T-cell (primary cell): ENCODE measurements at places on chromosomes 5 and 9.

- DNase-seq = no peak
Measured at GRCh38 chr5:157745041-157745456, 1.5 kb downstream of the LSM11 start.

- no peak for DNase-seq
Measured at GRCh38 chr5:151094852-151095245, 14.0 kb upstream of the TNIP1 start.

GRCh38 chr9:99253772-99254431 is 31.8 kb downstream of the SEC61B start:
- DNase-seq = peak; percentile 19

DNA sequence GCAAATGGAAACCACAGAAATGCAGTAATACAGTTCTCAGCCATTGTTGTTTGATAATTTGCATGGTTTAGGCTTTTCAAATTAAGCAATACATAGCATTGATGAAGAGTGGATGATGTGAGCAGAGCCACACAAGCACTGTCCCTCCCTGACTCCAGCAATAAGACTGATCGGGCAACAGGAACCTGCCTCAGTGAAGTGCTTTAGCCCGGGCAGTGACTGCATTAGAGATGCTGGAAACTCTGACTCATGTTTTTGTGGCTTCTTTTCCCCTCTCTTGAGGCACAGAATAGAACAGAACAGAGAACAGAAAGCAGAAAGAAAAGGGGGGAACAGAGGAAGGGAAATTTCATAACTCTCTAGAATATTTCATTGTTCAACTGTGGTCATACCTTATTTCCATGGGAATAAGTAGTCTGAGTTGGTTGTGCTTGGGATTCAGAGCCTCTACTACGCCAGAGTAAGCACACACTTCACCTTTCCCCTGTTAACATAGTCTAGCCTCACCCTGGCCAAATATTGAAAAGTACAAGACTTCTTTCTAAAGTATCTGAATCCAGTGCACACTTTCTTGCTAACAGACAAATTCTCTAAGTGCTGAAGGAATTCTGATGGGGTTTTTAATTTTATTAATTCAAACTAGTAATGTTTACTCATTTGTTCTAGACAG is 164.8 kb upstream of the VCAN start:
- no peak for DNase-seq

DNA sequence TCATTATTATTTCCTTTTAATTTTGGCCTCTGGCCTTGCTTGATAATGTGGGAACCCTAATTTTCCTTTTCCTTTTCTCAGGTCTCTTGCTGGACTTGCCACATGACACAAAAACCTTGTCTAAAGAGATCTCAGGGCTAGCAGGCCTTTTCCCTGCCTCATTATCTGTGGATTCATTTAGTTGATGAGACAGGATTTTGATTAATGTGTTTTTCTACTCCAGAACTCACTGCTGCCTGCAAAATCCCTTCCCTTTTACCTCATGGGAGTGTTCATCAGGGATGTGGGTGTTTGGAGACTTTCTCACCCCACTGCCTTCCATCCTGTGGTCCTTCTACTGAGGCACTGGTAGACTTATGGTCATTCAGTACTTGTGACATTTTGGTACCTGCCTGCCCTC is 56.2 kb upstream of the MAMDC2 start:
- DNase-seq = no peak
